Bladder microvascular endothelial cell (primary cell): ENCODE measurements at places on chromosomes 13 and 19. TPM values are rescaled to one million over a fixed set of nuclear protein-coding genes. Genes with fewer than 3 reads are reported as not detected.

Gene S1PR5
- total RNA-seq, result 0.13 and 0.16 TPM in 2 replicates

Gene BRCA2
- 4.8 and 5.3 TPM in 2 replicates for total RNA-seq

Gene ZNF792
- total RNA-seq, result 29.6 and 51.1 TPM in 2 replicates

Gene GZMM
- not detected in 2 replicates for total RNA-seq

Gene ZNF443
- total RNA-seq, result 4.0 and 9.0 TPM in 2 replicates

Gene PRR20C
- not detected in 2 replicates for total RNA-seq

Gene KATNAL1
- total RNA-seq, result 12.1 and 30.4 TPM in 2 replicates
